ENCODE measurements at places on chromosomes 1 and 21.
A peak's percentile ranks its signal among the peaks of the same experiment; 100 is the strongest.

- ATAC-seq: no peak
These were observed 176.1 kb downstream of the SLC45A1 start for GRCh38 chr1:8493916-8494540.

DNA sequence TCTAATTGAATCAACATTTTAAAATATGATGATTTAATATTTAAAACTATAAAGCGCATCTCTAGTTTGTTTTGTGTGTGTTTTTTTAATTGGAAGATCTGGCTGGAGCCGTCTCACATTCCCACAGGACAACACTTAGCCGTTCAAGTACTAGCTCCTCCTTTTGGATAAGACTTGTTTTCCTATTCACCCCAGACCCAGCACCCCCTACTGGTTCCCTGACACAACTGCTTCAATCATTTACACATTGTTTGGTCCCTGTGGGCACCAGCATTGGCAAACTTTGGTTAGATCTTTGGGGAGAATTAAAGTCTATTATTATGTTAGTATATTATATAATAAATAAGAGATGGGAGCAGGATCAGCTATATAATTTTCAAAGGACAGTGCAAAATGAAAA lies 34.5 kb downstream of the TYW3 start:
- ATAC-seq: no peak

DNA sequence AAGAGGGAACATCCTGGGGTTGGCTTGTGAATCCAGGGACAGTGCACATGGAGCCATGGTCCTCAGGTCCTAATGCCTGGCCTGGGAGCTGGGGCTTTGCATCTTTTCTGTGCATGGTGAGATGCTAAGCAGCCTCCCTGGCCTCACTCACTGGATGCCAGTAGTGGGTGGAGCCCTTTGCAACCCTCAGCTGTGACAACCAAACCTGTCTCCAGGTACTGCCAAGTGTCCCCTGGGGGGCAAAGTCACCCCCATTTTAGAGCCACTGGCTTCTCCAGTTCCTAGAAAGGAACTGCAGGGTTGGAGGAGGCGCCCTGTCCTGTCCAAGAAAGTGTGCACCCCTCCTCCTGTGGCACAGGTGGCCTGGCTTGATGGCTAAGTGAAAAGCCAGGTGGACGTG lies 44.6 kb upstream of the GRIK3 start:
- no peak for ATAC-seq

DNA sequence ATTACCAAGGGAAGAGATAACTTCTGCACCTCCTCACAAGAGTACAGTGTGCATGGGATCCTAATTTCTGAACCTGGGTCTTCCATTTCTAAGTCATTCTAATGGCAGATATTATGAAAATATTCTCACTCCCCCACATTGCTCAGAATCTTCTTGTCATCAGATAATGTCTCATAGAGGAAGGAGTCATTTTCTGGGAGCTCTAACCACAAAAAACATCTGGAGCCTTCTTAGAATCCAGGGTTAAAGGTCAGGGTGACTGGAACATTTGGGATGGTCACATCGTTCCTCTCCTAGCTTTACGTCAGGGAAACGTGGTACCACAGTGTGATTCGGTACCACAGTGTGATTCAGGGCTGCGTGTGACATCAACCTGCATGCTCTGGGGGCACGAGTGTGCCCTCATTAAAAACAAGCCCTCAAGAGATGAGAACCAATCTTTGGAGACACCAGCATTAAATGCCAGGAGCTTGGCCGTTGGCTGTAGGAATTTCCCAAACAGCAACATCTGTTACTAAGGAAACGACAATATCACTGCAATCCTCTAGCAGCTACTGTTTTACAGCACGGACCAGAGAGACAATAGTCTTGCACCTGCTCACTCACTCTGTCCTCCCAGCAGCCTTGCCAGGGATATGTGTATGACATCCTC lies 179.1 kb downstream of the PSMG1 start:
- no peak for ATAC-seq

GRCh38 chr1:231993968-231994455 lies 367.4 kb downstream of the DISC1 start:
- ATAC-seq: no peak

DNA sequence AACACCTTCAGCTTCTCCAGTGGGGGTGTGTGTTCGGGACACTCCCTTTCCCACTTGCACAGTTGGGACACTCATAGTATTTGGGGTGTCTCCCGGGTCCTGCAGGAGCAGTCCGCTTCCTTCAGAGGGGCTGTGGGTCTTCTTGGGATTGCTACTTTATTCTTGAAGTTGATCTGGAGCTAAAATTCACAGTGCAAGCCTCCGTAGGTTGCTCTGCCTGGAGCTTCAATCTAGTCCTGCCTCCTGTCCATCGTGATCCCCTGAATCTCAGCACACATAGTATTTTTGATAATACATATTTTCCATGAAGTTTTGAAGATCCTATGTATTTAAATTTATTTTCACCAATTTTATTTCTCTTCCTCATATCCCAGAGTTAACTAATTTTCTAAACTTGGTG lies 902.1 kb downstream of the LTN1 start:
- no peak for ATAC-seq

GRCh38 chr1:115364046-115364779 lies 26.2 kb upstream of the NGF start:
- no peak for ATAC-seq

GRCh38 chr1:160779626-160780397 lies 16.2 kb upstream of the LY9 start:
- ATAC-seq: no peak

DNA sequence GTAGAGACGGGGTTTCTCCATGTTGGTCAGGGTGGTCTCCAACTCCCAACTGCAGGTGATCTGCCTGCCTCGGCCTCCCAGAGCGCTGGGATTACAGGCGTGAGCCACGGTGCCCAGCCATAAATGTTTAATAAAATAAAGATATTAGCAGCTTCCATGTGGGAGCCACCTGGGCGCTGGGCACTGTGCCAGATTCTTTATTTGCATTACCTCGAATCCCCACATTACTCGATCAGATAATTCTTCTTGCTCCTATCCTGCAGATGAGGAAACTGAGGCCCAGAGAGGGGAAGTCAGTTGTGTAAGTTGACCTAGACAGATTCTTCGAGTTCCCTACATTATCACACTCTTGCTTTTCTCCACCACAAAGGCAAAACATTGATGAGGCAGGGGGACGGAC lies 24.9 kb upstream of the TENT5B start:
- no peak for ATAC-seq

DNA sequence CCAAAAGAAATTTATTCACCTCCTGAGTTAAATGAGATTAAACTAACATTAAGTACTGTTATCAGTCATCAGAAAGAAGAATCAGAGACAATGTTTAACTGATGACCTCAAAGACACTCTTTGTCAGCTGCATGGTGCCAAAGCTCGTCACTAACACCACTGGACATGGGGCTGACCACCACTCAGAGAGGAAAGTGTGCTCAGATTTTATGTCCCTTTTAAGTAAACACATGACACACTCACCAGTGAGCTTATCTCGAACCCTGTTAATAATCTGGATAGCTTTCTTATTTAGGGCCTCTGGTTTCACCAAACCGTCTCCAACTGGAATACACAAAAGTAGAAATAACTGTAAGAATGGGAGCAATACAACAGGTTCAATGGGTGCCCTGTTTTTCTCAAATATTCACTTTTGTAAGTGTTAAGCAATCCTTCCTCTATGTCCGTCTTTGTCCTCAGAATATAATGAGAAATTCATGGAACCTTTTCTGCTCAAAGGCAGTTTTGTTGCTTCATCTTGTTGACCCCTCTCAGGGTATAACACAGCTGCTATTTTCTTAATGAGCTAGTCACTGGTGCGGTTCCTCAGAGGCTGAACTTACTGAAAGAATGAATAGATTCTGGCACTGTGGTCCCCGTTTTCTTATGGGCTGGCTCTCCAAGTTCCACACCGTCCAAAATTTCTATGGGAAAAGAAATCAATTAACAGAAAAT lies 9.5 kb upstream of the EXOSC10 start:
- ATAC-seq: no peak

- no peak for ATAC-seq
These were observed 16.3 kb downstream of the PHGDH start for GRCh38 chr1:119727991-119728390.

DNA sequence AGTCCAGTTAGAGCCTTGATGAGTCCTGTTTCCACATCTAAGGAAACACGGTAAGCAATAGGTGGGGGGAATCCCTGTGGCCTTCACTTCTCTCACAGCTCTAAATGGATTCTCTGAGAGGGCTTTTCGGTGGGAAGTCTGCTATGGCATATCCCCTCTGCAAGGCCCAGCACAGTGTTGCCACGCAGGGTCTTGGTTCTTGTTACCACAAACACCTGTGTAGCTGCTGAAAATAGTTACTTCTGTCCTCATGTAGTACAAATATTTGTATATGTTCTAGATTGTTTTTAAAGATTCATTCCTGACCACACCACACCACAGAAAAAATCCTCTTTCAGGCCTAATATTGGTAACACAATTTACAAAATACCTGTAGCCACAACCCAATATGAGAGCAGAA lies 5.6 kb downstream of the ACTA1 start:
- ATAC-seq: no peak

DNA sequence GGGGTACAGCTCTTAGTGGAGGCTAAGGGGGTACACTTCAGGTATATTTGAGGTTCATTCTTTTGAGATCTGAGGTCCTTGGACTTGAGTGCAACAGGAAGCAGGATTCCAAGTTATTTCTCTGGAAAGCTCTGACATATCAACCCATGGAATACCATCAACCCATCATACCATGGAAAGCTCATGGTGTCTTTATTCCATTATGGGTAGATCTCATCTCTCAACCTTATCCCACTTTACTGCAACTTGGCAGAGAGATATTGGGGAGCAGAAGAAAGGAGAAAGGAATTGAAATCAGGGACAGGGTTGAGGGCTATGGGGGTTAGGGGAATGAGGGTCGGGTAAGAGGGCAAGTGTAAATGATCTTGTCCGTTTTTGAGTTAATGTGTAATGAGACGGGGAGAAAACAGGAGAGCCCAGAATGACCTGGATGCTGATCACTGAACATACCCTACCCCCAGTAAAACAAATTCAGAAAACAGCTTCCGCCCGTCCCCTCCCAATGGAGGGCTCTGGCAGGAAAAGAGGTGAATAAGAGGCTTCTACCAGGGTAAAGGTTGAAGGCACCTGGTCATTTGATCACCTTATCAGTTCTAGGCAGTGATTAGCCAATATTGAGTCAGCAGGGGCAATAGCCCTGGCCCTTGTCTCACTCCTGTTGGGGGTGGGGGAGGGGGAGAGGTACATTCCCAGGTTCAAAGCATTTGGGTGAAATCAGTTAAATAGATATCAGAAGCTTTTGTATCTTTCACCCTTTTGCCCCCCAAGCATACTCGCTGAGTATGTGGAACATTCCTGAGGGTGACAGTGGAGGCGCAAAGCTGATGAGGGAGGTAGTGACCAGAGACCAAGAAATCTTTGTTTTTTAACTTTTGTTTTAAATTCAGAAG lies 622 bp upstream of the APOA2 start:
- ATAC-seq: no peak

DNA sequence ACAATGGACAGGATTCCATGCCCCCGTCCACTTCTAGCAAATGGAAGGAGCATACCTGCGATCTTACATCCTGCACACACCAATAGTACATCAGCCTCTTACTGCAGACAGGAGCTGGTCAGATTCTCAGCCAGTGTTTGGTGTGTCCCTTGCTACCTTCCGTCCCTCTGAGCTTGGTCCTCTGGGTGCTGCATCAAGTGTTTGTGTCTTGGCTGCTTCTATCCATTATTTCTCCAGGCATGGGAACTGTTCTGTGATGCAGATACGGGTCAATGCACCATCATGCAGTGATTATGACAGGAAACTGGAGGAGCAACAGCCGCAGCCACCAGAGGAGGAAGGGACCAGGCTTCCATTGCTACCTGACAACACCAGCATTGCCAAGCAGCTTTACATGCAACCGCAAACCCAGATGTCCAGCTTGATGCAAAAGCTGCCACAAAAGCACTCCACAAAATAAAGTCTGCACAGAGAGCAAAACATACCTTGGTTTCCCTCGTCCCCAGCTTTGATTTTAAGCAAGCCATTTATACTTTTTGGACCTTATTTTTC lies 21.9 kb upstream of the OVAAL start:
- no peak for ATAC-seq

- ATAC-seq: no peak
These were observed 4.2 kb upstream of the CCDC28B start for GRCh38 chr1:32195972-32196823.

DNA sequence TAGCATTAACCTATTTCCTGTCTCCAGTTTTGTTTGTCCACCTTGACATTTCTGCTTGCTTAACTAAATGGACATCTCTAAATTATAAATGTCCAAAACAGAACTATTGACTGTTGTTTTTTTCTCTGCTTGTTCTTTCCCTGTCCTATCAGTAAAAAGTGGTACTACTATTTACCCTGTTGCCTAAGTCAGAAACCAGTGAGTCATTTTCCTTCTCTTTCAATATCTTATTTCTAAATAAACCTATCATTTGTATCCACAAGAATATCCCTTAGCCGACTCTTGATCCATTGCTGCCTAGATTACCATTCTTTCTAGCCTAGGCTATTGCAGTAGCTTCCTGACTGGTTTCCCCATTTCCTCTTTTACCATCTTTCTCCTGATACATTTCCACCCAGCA lies 22.5 kb downstream of the MIER1 start:
- ATAC-seq: no peak

DNA sequence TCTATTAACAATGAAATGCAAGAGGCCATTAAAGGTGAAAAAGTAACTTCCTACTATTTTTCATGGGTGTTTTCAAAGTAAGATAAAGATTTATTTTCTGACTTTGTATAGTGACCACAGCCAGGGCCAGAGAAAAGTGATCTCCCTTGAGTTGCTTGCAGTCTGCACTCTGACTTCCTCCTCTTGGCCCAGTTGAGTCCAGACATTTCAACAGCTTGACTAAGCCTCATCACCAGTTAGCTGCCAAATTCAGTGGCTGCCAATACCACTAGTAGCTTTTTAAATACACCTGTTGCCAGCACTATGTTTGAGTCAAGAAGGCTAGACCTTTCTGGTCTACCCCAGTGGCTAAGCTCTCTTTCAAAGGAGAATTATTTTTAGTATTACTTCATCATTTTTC lies 3.7 kb upstream of the NEK7 start:
- ATAC-seq: no peak

GRCh38 chr1:58862728-58863385 lies 79.0 kb upstream of the JUN start:
- ATAC-seq: no peak

GRCh38 chr1:179813626-179814545 lies 63.7 kb downstream of the TOR1AIP2 start:
- ATAC-seq: no peak

GRCh38 chr1:101532377-101532776 lies 295.6 kb downstream of the S1PR1 start:
- ATAC-seq: no peak

- peak; percentile 72 for ATAC-seq
These were observed at the start of gene RGS1 for GRCh38 chr1:192575499-192576189. Gene RGS1, plus strand, starts transcription at chr1:192575773. Its CDS starts 20 bp downstream, at chr1:192575793.

GRCh38 chr1:168218658-168219057 lies 7.1 kb upstream of the SFT2D2 start:
- ATAC-seq: no peak

- ATAC-seq: no peak
These were observed 2.0 kb upstream of the ACOT11 start for GRCh38 chr1:54545916-54546635.

GRCh38 chr21:24594082-24594481 lies 1013.2 kb downstream of the MRPL39 start:
- no peak for ATAC-seq

Measured in activated CD4-positive, CD25-positive, alpha-beta regulatory T cell treated with anti-CD3 and anti-CD28 coated beads, Interleukin-2, amount 50 U/mL, for 24 hours (primary cell).